ENCODE measurements at places on chromosomes 11 and 22. TPM values are rescaled to one million over a fixed set of nuclear protein-coding genes. Genes with fewer than 3 reads are reported as not detected.

GRCh38 chr11:47906066-47906465, 57.9 kb upstream of the NUP160 start:
- DNase-seq, result no peak

DNA sequence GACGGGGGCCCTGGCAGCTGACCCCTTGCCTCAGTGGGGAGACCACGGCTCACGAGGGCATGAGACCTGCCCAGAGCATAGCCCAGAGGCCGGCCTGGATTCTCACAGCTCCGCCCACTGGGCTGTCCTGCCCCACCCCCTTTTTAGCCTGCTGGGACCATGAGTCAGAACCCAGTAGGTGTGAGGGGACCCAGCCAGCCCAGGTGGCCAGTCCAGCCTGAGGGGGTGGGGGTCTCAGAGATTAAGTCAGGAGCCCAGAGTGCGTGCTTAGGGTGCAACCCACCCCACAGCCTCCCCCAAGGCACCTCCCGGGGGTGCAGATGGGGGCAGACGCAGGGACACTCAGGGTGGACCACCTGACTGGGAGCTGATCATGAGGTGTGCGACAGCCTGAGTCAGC, 40.1 kb upstream of the PPARA start:
- DNase-seq, result no peak

DNA sequence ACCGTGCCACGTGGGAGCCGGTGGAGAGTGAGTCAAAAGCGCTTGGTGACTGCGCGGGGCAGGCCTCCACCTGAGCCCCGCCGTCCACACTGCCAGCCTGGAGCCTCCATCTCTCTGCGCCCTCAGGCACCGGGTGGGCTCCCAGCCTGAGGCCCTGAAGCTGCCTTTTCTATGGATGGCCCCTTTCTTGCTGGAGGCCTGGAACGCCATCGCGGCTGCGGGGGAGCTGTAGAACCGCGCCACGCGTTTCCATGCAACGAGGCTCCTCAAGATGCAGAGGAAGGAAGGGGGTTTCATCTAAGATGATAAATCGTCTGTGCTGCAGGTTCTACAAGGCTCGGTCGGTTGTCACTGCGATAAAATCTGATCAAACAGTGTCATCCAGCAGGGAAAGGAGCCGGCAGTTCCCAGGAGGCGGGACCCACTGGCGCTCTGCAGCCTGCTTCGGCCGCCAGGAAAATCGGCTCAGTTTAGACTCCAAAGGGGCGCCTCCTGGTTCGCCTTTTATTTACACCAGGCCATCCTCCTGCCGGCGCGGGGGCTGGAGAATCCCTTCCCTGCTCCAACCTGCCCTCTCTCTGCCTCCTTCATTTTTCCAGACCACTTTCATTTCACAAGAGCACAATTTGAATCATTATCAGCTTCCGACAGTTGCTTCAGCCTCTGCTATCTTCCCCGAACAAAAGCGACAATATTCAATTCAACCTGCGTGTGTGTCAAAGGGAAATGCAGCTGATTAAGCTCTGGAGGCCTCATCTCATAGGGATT, 624.4 kb downstream of the BRD1 start:
- no peak for DNase-seq

GRCh38 chr11:17596711-17597110, 49.7 kb downstream of the OTOG start:
- no peak for DNase-seq

DNA sequence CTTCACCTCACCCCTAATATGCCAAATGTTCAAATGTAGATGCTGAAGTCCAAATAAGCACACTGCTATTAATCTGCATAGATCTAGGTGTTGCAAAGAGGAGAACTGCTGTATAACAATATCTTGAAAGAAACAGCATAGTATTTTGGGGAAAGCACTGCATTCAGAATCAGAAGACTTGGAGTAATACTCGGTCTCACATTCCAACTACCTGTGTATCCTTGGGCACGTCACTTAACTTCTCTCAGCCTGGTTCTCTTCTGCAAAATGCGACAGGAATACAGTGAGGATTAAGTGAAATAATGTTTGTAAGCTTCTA, 332 bp upstream of the HMGXB4 start:
- DNase-seq, result no peak

- no peak for DNase-seq
Observed at GRCh38 chr11:83970061-83970671, 684.0 kb upstream of the CCDC90B start.

GRCh38 chr11:119365071-119365591, 16.4 kb downstream of the USP2 start:
- DNase-seq, result no peak

- DNase-seq, result no peak
Observed at GRCh38 chr22:29871684-29872083, 11.3 kb upstream of the MTMR3 start.

GRCh38 chr22:50056214-50056972, 1.7 kb downstream of the TTLL8 start:
- no peak for DNase-seq

GRCh38 chr11:77130763-77131513, 2.9 kb downstream of the MYO7A start:
- peak; percentile 30 for DNase-seq

DNA sequence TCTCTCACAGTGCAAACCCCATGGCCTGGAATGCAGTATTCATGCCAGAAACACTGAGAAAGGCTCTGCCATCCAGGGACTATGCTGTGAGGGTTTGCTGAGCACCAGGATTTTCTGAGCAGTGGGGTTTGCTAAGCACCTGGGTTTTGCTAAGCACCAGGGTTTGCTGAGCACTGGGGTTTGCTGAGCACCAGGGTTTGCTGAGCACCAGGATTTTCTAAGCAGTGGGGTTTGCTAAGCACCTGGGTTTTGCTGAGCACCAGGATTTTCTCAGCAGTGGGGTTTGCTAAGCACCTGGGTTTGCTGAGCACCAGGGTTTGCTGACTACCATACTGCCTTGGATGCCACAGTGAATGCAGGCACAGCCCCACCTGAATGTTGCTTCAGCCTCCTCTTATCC, 48.3 kb upstream of the SMIM38 start:
- no peak for DNase-seq

DNA sequence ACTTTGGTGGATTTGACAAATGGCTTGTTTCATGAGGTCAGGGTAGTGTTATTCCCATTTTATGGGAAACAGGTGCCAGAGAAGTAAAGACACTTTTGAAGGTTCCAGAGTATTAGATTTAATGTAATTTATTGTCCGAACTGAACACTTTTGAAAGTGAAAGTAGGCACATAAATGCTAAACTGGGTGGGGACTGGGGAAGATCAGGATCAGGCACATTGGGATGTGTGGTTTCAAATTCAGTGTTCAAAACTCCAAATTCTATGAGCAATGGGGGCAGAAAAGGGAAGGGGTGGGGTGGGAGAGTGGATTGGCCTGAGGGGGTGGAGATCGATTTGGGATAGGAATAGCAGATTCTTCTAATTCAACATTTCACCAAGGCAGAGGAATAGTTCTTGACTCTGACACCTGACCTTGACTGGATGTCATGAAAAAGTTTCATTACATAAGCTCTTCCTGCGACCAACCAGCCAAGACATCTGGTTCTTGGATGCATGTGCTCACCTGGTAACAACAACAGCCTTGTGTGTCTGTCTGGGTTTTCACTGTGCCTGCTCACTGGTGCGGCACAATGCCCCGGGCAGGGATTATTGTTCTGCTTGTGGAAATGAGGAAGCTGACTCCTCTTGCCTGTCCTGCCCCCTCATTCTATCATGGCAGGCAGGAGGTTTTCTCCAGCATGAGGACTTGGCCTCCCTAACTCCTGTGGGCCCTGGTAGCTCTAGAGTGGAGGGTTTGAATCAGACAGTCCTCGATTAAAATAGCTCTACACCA, 10.8 kb downstream of the PPFIBP2 start:
- no peak for DNase-seq

DNA sequence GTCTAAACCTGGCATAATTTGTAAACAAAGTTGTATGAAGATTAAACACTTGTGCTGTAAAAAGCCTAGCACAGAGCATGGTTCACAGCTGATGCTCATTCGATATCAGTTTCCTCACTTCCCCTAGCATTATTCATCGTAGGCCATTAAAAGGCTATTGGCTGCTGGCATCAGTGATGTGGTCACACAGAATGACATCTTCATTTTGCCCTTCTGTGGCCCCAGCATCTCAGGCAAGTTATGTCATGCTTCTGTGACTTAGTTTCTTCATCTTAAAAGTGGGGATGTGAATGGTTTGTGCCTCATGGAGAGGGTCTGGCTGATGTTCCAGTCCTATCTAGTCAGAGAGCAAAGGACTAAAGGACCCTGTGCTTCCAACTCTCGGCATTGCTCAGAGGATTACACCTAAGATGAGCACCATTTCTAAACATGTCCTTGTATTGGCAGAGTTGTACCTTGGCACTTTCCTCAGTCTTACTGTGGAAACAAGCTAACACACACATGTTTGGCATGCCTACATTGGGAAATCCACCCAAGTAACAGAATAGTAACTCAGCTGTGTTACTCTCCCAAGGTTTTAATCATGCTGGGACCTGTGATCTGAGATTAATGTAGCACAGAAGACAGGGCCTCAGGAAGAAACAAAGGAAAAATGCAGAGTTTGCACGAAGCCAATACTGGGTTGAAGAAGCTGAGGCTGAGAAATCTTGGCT, 83.5 kb upstream of the OR9Q1 start:
- DNase-seq, result no peak

DNA sequence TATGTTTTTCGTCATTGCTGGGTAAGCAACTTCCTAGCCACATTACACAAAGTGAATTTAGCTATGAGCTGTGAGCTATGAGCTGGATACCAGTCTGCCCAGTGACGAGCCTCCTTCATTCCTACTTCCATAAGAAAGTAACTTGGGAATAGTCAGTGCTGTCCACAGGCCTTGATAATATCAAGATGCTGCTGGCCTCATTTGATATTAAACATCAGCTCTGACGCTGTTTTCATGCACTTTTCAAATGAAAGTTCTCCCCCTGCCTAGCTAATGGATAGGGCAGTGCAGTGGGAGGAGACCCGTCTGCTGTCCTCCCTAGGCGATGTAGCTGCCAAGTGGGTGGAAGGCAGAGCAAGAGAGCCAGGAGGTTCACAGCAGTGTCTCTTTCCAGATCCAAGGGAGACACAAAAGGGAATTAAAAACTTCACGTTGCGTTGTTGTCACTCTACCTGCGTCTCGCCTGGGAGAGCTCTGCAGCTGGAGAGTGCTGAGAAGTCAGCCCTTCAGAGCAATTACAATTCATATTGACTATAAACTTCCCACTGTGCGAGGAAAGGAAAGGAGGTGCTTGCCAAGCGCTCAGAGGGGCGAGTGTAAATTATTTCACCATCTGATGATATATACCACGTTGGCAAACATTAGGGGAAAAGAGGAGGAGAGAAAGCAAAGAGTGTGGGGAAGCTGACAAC, 861.4 kb downstream of the NTM start:
- DNase-seq, result no peak

DNA sequence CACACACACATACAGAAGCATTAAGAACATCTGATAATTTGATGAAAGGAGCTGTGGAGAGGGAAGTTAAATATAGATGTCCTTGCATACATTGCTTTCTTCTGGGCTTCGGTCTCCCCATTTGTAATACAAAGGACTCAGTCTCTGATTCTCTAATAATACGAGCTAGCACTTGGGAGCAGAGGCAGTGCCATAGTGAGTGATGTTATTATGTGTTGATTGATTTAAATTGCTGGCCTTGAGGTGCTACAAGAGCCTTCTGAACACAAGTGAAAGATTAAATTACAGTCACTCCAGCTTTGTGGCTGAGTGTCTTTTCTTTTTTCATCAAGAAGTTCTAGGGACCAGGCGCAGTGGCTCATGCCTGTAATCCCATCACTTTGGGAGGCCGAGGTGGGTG, 61.5 kb upstream of the HMGXB4 start:
- no peak for DNase-seq

DNA sequence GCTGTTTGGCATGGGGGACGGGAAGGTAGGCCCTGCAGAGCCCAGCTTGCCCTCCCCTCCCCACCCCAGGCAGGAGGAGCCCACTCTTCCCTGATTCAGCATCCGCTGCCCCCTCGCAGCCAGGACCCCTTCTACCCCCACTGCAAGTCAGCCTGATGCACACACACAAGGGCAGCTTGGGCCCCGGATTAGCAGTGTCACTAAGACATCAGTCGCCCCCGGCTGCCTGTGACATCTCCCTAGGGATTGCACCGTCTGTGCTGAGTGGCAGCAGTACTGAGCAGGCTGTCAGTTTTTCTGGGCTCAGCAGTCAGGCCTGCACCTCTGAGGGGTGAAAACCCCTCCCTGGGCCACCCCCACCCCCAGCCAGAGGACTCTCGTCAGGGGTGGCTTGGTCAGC, 30.4 kb upstream of the SYT7 start:
- DNase-seq, result no peak

- DNase-seq, result no peak
Observed at GRCh38 chr11:34887260-34887659, 28.9 kb downstream of the APIP start.

- DNase-seq, result no peak
Observed at GRCh38 chr11:120786206-120786735, 237.6 kb upstream of the TBCEL start.

The GGTLC3 gene
- total RNA-seq, result not detected

The MISFA gene
- 1.0 TPM for total RNA-seq

The TRMT112 gene
- total RNA-seq, result 222 TPM

The SLC17A6 gene
- not detected for total RNA-seq

The PTDSS2 gene
- total RNA-seq, result 40.2 TPM

The TRIM51 gene
- total RNA-seq, result not detected

The KDELR3 gene
- total RNA-seq, result 32.9 TPM

The OR5M8 gene
- not detected for total RNA-seq

The CRYBA4 gene
- 0.13 TPM for total RNA-seq

Data from dermis microvascular lymphatic vessel endothelial cell (primary cell).